ENCODE measurements at places on chromosomes 3 and 15.

DNA sequence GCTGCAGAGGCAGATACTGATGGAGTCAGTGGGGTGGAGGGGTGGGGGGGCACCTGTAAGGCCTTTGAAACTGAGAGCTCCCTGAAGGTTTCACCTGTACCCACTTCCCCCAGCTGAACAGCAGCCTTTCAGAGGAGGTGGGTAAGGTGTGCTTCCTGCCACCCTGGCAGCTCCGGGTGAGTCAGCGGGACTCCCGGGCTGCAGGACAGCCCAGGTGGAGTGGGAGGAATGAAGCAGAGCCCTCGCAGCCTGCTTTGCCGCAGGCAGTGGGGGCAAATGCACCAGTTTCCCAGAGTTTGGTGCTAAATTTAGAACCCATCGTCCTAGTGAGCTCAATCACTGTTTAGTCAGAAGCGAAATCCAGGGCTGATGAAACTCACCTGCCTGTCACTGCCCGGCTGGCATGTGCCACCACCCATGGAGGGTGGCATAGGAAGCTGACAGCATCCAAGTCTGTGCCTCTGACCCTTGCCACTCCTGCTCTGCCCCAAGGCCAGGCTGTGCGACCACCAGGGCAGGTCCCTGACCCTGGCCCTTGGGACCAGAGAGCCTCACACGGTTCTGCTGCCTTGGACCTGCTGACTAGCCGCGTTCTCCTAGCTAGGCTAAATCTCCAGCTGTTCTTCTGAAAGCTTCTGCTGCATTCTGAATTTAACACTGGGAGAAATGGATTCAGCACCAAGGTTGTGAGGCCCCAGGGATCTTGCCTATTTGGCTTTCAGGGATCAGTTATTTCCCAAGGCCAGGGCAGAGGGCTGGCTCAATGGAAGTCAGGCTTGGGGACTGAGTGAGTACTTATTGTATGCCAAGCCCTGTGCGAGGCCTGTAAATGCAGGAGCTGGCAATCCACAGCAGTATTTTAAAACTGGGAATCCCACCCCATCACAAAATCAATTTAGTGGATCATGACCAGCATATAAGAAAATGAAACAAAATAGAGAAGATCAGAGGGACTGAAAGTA lies 67.3 kb upstream of the RASGRF1 start:
- DNase-seq, result no peak

- DNase-seq, result no peak
These were observed 178.6 kb downstream of the SATB1 start for GRCh38 chr3:18246336-18247060.

- DNase-seq, result no peak
These were observed 30.5 kb downstream of the LRRK1 start for GRCh38 chr15:100949691-100950090.

- no peak for DNase-seq
These were observed 51.7 kb downstream of the CASR start for GRCh38 chr3:122235147-122235546.

DNA sequence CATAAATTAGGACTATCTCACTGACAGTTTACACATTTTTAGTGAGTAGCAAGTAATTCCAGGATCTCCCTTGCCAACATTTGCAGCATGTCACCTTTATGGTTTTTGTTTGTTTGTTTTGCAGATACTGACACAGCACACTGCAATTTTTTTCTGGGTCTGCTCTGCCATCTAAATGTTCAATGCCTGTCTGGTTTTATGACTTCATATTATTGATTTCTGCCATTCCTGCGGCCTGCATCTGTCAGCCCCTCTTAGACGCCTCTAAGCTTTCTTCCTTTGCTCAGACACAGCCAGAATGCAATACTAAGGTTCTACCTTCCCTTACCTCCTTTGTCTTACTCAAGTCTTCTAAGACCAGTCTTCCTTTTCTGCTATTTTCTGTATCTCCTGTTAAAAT lies 321.2 kb upstream of the AZI2 start:
- DNase-seq, result no peak

GRCh38 chr3:21152555-21152954 lies 598.5 kb downstream of the ZNF385D start:
- DNase-seq, result no peak

GRCh38 chr3:128674161-128674784 lies 23.7 kb upstream of the RPN1 start:
- DNase-seq, result no peak

GRCh38 chr15:50018491-50018890 lies 100.5 kb downstream of the ATP8B4 start:
- DNase-seq, result no peak

DNA sequence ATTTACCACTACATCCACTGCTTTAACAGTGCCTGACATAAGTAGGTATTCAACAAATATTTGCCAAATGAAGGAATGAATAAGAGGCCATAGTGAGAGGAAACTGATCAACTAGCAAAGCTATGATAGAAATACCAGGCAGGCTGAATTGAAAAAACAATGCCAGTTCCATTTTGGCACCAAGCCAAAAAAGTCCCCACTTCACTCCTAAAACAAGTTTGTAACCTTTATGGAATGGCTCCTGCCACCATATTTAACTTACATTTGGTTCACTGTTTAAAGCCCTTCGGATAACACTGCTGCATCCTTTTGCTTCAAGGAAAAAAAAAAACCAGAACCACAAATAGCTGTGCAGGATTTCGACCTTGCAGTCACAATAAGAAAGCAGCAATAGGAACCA lies 166.1 kb downstream of the FRMD5 start:
- DNase-seq, result no peak

GRCh38 chr3:48268381-48268935 lies 27.6 kb downstream of the ZNF589 start:
- DNase-seq, result peak; percentile 75

DNA sequence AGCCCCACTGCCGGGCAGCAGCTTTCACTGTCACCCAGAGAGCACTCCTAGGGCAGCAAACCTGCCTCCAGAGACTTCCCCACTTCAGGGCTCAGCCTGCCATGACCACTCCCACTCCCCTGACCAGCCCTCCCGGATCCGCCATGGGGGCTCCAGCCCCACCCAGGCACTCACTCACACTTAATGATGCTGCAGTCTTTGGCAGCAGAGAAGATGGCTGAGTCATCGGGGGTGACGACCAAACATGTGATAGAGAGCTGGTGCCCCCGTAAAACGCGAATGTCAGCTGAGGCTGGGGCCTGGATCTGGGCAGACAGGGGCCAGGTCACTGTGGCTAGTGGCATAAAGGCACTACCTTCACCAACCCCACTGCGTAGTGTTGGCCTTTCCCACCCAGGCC lies 4.7 kb downstream of the RRP9 start:
- no peak for DNase-seq

DNA sequence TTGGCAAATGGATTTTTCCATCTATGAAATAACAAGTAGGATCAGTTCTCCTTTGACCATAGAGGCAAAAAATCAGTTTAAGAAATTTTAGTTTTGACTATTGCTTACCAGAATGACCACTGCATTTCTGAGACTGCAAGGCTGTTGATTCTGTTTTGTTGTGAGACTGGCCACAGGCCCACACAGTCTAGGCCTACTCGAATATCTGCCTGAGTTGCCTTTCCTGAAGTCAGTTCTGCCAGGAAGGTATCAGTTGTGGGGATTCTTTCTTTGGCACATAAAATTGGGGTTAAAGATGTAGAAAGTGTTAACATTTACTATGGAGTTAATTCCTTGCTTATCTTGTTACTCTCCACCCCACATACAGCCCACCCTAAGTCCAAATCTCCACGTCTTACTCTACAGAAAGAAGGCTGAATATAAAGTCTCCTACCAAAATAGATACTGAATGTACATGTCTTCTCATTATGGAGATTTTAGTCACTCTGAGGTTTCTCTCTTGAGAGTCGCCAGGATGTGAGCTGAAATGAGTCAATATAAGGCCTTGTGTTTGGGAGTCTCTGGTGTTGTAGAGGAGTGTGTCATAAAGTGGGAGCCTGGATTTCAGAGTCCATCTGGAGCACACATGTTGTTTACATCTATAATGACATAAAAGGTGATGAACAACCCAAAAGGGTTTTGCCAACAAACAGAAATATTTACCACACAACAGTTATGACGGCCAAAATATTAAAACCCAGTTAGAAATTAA lies 45.0 kb upstream of the WWTR1 start:
- no peak for DNase-seq

DNA sequence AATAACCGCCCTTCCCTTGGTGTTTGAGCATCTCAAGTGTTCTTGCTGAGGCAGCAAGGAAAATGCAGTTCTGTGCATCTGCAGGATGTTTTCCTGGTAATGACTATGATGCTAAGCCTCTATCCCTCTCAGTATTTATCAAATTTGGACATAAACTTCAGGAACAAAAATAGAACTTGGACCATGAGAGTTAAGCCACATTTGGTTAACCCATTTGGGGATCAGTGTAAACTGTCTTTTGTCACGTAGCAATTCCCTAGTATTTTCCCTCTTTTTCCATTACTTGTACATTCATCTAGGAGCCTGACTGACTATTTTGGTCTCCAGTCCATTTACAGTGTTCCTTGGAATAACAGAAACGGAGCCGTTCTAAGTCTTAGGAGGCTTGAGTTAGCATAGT lies 250.8 kb downstream of the RBMS3 start:
- DNase-seq, result no peak

GRCh38 chr3:8621872-8622271 lies 22.7 kb downstream of the SSUH2 start:
- DNase-seq, result no peak

DNA sequence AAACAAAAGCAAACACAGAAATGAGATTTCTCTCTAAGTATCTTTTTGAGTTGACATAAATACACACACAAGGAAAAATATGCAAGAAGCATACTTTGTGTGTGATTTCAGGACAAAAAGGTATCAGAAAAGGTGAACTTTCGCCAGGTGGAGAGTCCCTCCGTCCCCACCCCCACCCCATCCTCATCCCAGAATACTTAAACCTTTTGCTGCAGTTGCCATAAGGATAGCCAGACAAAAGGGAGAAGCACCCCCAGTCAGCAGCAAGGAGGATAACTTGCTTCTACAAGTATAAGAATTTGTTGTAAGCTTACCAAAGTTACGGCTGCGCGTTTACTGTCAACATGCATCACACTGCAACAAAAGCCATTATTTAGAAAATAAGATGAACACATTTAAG lies 10.3 kb downstream of the FOXP1 start:
- DNase-seq, result no peak

DNA sequence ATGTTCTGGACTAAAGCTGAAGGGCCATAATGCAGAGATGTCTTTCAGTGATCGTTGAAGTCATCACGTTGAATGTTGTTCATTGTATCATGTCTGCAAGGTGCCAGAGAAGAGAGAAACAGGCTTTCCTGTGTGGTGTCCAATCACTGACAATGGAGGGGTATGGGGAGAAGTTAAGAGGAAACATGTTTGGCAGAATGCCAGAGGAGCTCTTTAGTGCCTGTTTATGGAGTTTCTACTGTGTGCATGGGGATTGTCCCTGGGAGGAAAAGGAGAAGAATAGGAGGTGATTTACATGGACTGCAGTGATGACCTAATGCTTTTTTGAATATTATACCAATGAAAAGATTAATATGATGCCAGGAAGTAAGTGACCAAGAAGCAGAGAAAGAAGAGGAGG lies 11.7 kb downstream of the SCAANT1 start:
- DNase-seq, result no peak

DNA sequence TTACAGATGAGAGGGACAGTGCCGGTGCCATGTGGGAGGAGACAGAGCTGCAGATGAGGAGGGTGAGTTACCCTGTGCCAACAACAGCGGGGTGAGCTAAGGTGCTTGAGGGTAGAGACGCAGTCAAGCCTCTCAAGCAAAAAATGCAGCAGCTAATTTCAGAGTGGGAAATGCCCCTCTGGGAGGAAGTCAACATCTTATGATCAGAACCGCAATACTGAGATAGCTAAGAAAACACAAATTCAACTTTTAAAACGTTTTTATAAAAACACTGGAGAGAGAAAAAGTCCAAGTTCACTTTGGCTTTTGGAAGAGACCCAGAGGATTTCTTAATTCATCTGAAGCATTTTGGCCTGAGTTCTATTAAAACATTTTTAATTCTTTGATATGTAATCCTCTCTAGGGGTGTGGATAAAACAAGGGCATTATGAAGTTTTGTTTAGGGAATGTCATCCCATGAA lies 319.2 kb downstream of the SLC9A9 start:
- DNase-seq, result no peak

- no peak for DNase-seq
These were observed 106.7 kb upstream of the THRB start for GRCh38 chr3:24601066-24601939.

GRCh38 chr15:80199366-80199765 lies 46.6 kb downstream of the FAH start:
- no peak for DNase-seq

DNA sequence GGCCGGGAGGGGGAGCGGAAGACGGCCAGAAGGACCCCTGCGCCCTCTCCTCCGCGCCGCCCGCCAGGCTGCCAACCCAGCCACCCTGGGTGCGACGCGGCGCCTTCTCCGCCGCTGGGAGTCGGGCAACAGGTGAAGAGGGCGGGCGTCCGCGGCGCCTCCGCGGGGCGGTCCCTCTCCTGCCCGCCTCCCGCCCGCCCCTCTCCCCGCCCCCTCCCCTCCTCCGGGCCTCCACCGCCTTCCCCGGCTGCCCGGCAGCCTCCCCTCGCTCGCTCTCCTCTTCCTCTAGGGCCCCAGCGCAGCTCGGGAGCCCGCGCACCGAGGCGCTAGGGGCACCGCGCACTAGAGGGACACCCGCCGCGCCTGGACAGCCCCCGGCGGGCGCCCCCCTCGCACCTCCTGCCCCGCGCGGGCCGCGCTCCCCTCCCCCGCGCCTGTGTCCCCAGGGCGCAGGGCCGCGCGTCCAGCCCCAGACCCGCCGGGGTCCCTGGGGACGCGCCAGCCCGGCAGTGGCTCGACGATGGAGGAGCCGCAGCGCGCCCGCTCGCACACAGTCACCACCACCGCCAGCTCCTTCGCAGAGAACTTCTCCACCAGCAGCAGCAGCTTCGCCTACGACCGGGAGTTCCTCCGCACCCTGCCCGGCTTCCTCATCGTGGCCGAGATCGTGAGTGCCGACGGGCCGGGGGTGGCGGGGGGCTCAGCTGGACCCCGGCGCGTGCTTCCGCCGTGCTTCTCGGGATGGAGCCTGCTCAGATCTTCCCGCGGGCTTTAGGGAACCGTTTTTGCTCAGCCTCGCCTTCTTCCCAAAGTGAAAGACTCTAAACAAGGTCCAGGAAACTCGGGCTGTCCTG lies at the start of gene CMTM8:
Gene CMTM8, plus strand, starts transcription at position 228 of the 854 bp plus-strand sequence. Its CDS starts 293 bp downstream, at position 521.
- DNase-seq, result peak; percentile 80

- DNase-seq, result no peak
These were observed 58.2 kb downstream of the ZNF148 start for GRCh38 chr3:125316949-125317348.

DNA sequence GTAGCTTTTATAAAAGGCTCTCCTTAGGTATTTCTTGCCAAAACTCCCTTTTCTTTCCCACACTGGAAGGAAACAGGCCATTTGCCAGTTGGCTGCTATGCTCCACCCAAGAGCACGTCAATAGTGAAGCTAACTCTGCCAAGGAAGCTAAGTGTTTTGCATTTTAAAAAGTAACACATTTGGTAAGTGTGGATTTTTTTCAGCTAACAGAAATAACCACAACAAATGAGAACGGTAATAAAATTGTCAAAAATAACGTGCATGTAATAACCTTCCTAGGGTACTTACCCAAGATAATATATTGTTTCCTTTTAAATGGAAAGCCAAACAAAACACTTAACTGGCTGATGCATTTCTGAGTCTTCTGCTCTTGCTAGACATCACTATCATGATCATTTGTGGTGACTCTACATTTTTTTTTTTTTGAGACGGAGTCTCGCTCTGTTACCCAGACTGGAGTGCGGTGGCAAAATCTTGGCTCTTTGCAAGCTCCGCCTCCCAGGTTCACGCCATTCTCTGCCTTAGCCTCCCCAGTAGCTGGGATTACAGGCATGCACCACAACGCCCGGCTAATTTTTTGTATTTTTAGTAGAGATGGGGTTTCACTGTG lies 4.6 kb downstream of the DPP8 start:
- no peak for DNase-seq

- DNase-seq, result no peak
These were observed 67.6 kb downstream of the EFCAB12 start for GRCh38 chr3:129360705-129361460.
